Muscle of leg (tissue), 16 donors: ENCODE measurements at places on chromosomes 11 and 22.

GRCh38 chr11:98616098-98616655, 404.6 kb upstream of the CNTN5 start:
- DNase-seq, result peak; percentile 32

DNA sequence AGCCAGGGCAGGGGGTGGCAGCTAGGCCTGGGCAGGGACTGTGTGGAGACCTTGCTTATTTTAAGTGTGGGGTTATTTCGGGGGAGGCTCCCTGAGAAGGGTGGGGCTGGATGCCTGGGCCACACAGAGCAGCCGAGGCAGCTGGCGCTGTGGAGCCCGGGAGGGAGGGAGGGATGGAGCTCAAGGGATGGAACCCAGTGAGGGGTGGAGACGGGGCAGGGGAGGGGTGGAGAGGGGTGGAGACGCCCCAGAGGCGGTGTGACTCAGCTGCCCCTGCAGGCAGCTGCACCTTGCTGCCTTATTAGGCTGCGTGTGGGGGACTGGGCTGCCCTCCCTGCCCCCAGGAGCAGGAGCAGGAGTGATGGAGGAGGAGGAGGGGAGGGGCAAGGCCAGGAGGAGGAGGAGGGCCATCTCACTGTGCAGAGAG, 9.8 kb upstream of the TSSC4 start:
- peak; percentile 73 for DNase-seq

GRCh38 chr11:8092587-8093424, 11.8 kb downstream of the TUB start:
- DNase-seq, result peak; percentile 72

DNA sequence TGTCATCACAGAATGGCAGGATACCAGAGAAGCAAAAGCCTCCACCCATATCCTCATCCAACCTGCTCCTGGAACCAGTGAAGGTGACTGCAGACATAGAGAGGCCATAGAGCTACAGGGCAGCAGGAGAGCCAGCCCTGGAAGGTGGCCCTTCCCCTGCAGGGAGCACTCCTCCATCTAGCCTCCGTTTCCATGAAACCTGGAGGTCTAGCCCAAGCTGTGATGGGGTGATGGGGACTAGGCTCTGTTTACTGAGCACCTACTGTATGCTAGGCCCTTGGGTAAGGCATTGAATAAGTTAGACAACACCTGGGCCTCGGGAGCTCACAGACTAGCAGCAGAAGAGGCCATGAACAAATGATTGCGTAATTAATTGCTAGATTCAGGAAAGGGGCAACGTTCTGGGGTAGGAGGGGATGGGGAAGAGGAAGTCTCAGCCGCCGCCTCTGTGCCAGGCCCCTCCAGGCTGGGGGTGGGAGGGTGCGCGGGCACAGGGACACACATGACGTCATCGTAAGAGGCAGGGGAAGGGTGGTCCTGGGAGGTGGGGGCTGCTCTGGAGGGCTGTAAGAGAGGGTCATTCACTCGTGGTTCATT, 784 bp upstream of the SYNGR1 start:
- DNase-seq, result peak; percentile 52

- DNase-seq, result no peak
Measured at GRCh38 chr22:27413702-27414101, 387.9 kb downstream of the MN1 start.

DNA sequence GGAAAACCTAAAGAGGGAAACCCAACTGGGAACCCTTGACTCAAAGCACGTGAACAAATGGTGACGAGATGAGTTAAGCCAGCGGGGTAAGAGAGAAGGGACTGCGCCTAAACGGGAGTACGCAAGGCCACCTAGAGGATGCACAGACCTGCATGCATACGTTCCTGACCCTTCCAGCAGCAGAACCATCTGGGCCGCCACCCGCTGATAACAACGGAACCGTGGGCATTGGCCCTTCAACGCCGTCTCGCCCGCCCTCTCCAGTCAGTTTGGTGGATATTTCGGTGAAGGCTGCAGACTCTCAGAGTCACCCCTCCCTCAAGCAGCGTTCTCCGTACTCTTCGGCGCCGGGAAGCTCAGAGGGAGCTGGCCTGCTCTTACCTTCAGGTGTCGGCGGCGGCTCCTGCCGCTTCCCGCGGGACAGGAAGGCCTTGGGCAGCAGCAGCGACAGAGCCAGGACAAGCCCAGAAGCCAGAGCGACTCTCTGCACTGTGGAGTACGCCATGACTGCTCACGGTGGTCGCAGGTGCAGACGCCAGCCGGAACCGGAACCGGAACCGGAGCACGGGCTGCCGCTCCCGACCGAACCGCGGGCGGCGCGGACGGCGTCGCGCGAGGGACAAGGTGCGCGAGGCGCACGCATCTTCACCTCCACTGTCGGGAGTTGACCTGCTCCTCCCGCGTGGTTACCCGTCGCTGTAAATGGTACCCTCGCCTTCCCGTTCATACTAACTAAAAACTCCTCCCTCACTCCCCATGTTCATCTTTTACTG, at the start of gene RIC3:
TSS of gene RIC3 (minus strand) at position 541 of the 773 bp plus-strand sequence. CDS start at position 505, 36 bp downstream.
- DNase-seq, result no peak

GRCh38 chr11:87275176-87275575, 237.4 kb downstream of the TMEM135 start:
- DNase-seq, result peak; percentile 75

DNA sequence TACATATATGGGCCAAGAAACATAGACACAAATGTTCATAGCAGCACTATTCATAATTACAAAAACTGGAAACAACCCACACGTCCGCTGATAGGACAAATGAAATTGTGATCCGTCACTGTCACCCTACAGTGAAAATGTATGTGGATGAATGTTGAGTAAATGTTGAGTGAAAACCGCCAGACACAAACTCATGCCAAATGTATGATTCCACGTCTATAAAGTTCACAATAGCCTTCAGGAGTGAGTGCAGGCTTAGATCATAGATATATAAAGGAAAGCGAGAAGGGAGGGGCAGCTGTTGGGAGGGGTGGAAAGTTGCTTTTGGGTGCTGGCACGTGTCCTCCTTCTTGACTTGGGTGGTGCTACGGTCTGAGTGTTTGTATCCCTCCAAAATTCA, 33.6 kb downstream of the DBX1 start:
- DNase-seq, result no peak

GRCh38 chr11:78061088-78061920, 2.4 kb upstream of the THRSP start:
- peak; percentile 63 for DNase-seq

DNA sequence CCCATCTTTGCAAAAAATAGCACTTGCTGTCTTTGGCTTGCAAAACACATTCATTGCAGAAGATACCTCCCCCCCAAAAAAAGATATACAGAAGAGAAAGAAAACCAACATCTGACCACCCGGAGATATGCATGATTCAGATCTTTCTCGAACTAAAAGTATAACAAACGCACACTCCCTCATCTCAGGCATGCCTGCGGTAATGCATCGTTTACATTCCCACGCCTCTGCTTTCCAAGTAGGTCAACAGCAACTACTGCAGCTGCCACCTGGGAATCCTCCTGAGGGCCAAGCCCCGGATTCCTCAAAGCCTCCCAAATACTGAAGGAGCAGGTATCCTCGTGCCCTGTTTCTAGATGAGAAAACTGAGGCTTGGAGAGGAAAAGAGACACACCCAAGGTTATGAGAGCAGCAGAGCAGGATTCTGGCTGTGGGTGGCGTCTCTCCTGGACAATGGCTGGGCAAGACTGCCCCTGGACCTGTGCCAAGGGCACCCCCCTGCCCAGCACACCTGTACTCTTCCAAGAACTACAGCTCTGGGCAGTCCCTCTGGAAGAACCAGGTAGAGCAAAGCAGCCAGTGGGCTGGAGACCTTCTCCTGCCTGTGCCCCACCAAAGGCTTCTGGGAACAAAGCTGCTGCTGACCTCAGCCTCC, 38.1 kb downstream of the NUP50 start:
- DNase-seq, result peak; percentile 43

DNA sequence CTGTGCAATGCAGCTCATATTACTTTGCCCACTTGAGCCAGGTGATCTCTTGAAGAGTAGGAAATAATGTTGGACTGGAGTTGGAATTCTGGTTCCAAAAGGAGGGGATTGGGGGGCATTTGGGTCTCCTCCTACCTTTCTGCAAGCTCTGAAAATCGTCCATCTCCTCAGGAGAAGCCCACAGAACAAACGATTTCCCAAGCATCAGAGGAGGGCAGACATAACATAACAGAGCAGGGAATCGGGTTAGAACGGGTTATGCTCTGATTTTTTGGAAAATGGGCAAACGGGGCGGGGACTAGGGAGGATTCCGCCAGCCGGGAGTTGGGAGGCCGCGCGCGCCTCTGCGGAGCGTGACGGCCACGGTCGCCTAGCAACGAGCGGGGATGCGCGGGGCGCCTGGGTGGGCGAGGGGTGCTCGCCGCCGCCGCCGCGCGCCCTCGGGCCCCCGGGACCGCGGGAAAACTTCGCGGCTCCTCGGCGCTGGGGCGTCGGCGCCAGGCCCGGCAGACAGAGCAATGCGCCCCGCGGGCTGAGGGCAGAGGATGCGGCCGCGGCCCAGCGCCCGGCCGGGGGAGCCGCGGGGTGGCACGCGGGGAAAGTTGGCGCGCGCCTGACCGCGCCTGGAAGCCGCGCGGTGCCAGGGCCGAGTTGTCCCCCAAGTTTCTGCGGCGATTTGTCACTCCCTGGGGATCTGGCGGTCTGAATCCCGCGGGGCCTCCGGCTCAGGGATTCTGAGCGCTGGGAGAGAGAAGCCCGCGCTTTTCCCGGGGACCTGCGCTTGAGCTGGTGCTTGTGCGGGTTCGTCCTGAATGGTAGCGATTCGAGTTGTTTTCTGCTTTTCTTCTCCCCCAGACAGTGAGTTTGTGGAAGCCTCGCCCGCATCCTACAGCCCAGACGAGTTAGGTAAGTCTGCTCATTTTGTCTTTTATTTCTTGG, 27.8 kb upstream of the AMOTL1 start:
- DNase-seq, result peak; percentile 87

- DNase-seq, result no peak
Measured at GRCh38 chr22:19172213-19173046, 6.1 kb downstream of the SLC25A1 start.

DNA sequence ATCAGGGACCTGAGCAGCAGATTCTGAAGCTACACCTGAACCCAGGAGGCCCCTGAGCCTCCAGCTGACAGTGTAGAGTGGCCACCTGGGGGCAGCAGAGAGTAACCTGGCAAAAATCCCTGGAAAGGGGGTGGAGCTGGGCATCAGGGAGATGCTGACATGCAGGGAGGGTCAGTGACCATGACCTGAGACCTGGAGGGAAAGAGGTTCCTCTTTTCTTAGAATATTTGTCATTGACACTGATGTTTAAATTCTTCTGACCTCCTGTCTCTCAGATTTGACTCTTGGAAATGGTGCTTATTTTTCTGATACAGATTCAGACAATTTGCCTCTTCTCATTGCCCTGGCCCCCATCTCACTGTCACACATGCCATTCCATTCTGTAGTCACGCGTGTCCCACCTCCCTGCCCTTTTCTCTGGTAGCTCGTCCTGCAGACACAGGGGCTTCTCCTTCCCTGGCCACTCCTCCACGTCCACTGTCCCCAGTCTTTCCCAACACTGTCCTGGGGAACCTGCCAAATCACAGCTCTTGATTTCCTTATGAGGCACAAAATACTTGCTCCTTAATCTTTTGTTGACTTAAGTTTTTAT, 117.2 kb upstream of the IGLL5 start:
- DNase-seq, result peak; percentile 14
